AG09319 (cell line): ENCODE measurements at places on chromosomes 12 and 14.
A peak's percentile ranks its signal among the peaks of the same experiment; 100 is the strongest.

DNA sequence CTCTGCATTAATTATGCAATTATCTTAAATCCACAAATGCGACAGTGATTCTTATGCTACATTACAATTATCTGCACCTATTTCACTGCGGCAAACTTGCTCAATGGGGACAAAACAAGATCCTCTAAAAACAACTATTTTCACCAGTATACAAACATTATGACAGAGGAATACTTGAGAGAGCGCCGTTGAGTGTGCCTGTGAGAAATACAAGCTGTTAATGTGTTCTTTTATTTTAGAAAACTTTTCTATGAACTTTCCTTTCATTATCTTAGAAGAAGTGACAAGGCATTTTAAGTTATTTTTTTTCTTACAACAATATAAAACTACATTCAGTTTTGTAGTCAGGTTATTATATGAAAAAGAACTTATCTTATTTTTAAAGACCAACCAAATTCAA, 1247.0 kb downstream of the FSCB start:
- no peak for DNase-seq

DNA sequence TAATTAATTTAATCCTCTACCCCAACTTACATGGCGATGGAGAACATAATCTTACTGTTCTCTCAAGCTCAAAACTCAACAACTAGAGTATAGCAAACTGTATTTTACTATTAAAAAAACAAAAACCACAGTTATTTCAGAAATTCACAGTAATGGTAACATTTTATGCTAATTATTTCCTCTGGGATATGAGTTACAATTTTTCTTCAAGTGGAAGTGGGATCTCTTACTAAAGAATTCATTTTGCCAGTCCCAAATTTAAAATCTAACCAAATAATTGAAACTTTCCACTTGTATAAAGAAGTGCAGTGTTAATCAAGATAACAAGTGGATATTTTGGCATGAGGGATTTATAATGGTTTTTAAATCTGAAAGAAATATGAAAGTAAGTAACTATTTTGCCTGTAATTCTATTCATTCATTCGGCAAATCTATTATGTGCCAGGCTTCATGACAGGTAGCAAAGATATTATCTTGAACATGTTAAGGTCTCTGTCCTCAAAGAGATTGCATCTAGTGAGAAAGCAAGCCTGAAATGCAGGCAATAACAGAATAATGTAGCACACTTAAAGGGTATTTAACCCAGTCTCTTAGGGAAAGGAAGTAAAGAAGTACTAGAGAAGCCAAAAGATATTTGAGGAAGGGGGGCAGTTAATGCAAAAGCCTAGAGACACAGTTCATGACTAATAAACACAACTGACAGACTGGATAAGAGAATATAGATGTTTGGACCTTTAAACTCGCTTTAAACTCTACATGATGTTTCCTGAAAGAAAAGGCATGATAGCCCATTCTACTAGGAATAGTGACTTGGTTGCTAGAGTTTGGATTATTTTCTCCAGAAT, 44.0 kb downstream of the TAOK3 start:
- no peak for DNase-seq

- no peak for DNase-seq
Measured at GRCh38 chr12:131771965-131772364, 56.2 kb upstream of the MMP17 start.

- DNase-seq, result no peak
Measured at GRCh38 chr12:24719293-24719721, 229.6 kb downstream of the BCAT1 start.

- no peak for DNase-seq
Measured at GRCh38 chr12:128684352-128684751, 139.4 kb downstream of the SLC15A4 start.

DNA sequence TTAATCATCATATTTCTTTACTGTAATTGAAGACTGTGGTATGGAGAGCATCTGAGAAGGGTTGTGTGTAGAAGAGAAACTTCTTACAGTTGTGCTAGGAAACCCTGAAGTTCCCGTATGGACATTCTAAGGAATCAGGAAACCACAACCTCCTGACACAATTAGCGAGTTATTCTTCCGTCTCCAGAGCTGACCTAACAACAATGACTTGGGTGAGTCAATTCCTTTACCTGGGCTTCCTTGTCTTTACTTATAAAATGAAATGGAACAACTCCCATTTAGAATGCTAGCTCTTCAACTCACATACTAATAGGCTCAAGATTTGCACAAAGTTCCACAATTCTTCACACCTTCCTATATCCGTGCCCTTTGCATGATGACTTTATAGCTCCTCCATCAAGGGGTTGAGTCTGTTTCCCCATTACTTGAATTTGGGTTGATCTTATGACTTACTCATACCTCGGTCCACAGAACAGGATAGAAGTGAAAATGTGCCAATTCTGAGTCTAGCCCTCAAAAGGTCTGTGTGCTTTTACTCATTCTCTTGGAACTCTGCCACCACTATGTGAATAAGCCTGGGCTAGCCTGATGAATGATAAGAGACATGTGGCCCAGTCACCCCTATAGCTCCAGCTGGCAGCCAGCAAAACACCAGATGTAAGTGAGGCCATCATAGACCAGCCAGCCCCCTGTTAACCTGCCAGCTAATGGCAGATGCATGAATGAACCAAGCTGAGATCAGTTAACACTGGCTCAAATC, 459.4 kb downstream of the ETNK1 start:
- peak; percentile 53 for DNase-seq

- DNase-seq, result no peak
Measured at GRCh38 chr12:50053583-50053982, 3.8 kb upstream of the ASIC1 start.

DNA sequence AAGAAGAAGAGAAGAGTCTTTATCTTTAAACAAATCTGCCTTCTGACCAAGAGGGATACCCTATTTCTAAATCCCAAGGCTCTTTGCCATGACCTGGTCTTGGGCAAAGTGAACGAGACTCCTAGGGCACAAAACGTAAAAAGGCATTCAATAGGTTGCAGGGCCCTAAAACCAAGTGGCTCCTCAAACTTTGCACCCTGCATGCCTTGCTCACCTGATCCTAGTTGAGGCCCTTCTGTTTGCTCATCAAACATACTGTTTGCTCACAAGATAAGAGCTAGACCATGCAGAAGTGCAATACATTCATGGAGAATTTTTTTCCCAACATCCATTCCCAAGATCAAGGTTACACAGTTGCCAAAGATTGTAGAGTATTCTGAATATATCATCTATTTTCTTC, 7.9 kb upstream of the PRH1 start:
- no peak for DNase-seq

DNA sequence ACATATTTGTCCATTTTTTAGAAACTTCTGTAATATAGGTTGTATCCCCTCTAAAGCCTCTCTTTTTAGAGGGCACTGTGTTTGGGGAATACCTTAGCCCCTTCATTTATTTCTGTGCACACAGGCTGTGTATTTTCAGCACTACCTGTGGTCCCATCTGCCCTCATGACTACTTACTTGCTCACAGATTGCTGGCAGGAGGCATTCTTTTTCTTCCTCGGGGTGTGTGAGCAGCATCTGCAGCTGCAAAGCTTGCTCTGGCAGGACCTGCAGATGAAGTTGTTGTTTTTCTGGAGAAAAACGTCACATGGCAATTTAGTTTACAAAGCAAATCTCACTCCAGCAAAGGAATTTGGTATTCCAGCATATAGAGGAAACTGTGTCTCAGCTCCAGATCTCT, 24.3 kb downstream of the ANG start:
- no peak for DNase-seq

GRCh38 chr14:74950795-74951442, 4.5 kb downstream of the PGF start:
- no peak for DNase-seq

- DNase-seq, result no peak
Measured at GRCh38 chr14:26621807-26622560, 24.2 kb upstream of the NOVA1 start.

DNA sequence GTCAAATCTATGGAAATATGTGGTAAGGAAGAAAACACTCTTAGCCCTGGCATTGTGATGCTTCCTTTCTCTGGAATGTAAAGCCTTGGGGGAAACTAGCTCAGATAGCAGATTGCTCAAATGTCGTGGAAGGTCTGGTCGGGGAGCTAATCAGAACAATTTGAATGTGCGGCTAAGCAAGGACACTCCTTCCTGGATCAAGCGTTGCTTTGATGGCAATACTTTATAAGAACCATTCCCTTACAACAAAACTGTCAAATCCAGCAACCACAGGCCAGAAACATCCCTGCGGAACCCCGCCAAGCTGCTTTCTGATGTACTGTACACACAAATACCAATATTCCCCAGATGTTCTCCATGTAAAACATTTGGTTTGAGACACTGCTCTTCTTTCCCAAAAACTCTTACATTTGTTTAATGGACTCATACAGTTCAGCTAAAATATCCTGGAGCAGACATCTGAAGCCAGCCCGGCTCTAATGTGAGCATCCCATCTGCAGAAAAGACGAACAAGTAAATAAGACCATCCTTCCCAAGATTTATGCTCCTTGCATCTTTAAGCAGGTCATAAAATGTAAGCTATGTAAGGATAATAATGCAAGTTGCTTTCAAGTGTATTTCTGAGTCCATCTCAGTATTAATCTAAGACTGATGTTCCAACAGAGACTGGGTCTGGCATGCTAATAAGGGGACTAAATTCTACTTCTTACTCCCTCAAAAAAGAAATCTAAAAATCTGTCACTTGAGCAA, 20.2 kb downstream of the NUAK1 start:
- no peak for DNase-seq

DNA sequence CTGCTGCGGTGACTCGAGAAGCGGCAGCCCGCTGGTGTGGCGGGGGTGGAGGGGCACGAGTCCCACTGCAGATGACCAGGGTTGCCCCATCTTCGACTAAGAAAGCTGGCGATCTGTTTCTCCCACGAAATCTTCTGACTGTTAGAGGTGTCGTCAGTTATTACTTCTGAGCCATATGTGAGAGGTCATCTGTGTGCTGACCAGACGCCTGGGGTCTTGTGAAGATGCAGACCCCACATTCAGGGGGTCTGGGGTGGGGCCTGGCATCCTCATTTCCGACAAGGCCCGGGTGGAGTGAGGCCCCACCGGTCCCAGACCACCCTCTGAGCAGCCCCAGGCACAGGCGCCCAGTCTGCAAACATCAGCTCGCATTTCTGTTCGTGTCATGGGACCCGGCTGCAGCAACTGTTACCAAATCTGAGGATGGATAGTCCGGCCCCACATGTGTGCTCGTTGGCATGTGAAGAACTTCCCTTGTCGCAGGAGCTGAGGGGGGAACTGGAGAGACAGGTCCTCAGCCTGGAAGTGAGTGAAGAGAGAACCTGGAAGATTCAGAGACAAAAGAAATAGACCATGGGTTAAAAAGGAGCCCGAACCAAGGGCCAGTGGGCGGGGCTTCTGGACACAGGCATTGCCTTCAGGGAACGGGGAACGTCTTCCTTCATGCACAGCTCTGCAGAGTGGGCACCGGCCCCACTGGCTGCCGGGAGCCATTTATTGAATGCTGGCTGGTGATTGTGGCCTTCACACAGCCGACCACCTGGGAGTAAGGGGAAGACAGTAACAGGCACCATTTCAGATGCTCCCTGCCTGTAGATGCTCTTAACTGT, 135.2 kb downstream of the ADGRD1 start:
- no peak for DNase-seq

DNA sequence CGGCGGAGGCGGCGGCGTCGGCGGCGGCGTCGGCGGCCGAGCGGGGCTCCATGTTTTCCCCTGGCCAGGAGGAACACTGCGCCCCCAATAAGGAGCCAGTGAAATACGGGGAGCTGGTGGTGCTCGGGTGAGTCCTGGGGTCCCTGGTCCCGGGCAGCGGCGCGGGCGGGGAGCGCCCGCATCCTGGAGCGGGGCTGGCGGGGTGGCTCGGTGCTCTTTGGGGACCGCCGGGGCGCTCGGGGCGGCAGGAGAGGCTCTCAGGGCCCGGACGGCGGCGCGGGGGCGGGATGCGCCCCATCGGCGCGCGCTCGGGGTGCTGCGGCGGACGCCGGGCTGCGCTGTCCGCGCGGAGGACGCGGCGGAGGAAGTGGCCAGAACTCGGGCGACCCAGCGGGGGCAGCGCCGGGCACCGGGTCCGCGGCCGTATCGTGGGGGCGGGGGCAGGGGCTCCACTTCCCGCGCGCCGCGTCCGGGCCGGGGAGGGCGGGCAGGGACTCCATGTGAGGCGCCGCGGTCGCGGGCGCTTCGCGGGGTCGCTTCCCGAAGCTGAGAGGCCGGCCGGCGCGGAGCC, 485 bp downstream of the PELI2 start:
- no peak for DNase-seq

DNA sequence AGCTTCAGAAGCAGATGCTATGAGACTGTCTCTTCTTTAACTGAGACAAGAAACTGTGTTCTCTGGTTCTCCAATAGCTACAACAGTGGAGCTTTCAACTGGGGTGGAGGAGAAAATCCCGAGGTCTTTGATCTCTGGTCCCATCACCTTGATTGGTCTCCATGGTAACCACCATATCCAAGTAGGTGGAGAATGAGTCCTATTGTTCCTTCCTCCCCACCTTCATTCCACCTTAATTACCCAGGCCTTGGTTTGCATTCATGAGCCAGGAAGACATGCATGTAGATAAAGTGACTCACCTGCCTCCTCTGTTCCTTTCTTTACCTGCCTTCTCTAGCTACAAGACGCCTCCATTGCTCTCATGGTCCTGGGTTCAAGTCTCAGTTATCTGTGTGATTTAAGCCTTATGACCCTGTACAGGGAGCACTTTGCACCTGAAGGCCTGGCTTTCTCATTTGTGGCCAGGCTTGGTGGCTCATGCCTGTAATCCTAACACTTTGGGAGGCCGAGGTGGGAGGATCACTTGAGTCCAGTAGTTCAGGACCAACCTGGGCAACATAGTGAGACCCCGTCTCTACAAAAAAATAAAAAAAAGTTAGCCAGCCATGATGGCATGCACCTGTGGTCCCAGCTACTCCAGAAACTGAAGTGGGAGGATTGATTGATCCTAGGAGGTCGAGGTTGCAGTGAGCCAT, 157.7 kb upstream of the TBX3 start:
- DNase-seq, result no peak

DNA sequence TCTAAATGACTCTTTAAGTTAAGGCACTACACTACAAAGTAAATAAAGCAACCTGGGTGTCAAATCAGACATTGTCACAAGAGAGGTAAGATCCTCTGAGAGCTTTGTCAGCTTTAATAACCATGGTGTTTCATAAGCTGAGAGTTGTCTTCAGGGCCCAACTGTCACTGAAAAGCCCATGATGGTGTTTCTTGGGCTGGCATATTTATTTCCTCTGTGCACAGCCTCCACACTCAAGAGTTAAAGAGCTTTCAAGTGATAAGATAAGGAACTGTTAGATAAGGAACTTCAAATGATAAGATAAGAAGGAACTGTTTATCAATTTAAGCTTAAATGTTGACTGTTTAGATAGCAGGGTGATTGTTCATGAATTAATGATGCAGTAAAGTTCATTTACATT, 495.4 kb downstream of the TMEM117 start:
- no peak for DNase-seq
